Activated CD4-positive, alpha-beta T cell treated with anti-CD3 and anti-CD28 coated beads for 4 hours (primary cell): ENCODE measurements at places on chromosomes 4 and X.

DNA sequence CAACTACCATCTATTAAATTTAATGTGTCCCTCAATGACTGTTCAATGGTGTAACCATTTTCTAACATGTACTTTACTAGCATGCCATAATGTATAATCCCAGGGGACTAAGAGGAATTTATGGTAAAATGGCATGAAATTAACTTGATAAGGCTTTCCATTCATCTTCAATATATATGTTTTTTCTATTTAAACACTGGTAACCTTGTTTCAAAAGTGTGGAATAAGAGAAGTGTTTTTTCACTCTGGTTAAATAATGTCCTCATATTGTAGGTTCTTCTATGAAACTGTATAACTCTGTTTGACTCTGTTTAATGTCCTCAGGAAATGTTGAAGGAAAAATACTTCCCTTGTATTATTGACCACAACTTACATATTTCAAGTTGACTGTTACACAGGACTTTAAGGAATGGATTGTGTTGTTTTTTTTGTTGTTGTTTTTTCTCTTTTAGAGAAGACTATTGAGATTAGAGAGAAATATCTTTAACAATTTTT, 113.8 kb upstream of the ARSJ start:
- no peak for DNase-seq

DNA sequence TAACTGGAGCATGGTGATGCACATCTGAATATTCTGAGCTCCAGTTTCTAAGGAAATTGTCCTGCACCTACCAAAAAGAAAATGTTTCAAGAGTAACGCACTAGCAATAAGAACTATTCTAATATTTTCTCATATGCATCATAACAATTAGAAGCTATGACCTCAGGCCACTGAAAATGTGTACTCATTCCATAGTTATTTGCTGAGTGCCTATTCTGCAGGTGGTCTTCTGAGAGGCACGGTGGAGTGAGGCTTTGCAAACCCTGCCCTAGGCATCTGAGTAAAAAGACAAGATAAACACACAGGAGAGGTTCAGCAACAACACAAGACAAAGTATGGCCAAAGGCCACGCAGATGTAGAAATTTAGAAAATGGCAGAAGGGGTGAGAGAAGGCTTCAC, 23.7 kb downstream of the SLC10A6 start:
- no peak for DNase-seq

DNA sequence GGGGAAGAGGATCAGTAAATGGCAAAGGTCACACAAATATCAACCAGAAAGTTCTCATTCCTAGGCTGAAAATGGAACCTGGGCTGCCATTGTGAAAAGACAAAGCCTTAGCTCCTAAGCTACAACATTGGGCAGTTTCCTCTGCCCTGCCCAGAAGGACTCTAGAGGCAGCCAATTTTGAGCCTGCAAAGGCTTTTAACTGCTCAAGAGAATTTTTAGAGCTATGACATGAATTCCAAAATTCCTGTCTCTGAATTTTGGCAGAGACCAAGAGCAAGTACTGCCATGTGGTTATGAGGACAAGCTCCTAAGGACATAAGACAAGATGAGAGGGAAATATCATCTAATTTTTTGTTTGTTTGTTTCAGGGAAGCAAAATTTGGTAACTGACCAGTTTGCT, 29.6 kb upstream of the IGFBP7 start:
- no peak for DNase-seq

DNA sequence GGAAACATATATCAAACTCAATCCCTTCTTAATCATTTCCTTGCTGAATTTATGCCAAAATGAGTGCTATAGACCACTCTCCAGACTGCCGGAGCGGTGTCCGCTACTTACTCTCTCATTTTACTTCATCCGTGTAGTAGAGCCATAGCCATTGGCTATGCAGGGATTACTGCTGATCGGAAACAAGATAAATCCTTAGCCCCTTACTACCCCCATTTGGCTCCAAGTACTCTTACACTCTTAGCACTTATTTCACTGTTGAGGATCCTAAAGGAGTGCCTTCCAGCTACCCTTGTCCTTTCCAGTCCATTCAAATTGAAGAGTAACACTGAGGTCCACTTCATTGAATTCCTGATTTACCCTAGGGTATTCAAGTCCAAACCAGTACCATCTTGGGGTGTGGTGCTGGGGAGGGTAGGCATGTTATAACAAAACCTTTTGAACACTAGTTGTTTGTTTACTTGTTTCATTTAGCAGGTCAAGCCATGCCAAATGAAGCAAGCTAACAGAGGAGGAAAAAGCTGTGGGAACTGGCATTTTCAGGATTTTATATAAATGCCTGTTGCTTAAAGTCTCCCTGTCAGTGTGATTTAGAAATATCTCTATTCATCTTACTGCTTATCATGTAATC, 715.1 kb downstream of the FSTL5 start:
- DNase-seq: no peak

GRCh38 chrX:43813898-43814297, 68.4 kb downstream of the MAOB start:
- no peak for DNase-seq

- no peak for DNase-seq
These were observed 46.8 kb upstream of the SLC10A4 start for GRCh38 chr4:48436318-48436717.

- DNase-seq: no peak
These were observed 292.8 kb upstream of the ARSJ start for GRCh38 chr4:114272226-114272625.

- DNase-seq: no peak
These were observed 607.9 kb downstream of the ANKRD50 start for GRCh38 chr4:124104628-124105027.

DNA sequence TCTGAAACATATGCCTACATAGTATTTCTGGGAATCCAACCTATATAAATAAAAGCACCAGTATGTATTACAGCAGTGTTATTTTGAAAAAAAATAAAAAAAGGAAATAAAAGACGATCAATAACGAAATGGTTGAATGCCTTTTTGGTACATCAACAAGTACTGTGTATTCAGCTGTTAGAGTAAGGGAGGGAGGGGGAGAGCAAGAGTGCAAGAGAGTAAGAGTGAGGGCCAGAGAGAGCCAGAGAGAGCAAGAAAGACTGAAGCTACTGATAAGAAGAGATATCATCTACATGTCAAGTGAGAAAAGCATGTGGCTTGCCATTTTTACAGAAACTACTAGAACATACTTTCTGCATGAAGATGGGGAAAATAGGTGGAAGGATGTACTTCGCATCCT, 1.8 kb downstream of the SPIN4 start:
- no peak for DNase-seq

DNA sequence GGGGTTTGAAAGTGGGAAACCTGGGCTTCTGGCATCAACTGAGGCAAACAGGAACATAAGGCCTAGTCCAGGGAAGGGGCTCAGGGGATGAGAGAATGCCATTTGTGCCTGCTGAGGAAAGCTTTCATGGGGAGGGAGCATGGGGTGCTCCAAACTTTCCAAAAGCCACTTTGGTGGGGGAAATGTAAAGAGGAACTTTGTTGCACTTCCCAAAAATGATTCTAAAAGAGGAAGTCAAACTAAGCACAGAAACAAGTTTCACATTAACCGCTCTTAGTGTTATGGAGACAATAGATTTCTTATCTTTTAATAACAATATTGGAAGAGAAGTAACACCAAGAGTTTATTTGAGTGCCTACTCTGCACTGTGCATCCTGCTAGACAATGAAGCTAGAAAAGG, 32.3 kb downstream of the GAB3 start:
- no peak for DNase-seq

DNA sequence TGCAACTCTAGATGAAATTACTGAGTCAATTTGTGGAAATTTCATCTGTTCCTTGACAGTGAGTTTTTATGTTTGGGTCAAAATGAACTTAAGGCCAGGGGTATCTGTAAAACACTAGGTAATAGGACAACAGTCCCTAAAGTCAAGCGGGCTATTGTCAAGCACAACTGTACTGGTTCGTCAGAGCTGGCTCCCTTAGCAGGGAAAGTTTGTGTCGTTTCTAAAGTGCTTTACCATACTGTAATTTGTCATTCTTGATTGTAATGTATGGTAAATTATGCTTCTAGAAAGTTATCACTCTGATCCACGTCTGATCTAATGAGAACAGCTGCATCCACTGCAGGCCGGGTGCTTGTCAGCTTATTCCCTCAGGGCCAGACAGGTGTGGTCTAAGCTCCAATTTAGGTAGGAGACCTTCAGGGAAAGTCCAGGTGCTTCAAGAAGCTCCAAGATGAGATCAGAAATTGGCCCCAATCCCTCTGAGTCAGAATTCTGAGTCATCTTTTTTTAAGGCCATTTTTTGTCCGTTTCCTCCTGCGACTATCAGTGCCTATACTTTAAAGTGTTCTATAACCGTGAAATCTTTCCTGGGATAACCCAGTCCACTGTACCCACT, 92.2 kb downstream of the PALLD start:
- no peak for DNase-seq

DNA sequence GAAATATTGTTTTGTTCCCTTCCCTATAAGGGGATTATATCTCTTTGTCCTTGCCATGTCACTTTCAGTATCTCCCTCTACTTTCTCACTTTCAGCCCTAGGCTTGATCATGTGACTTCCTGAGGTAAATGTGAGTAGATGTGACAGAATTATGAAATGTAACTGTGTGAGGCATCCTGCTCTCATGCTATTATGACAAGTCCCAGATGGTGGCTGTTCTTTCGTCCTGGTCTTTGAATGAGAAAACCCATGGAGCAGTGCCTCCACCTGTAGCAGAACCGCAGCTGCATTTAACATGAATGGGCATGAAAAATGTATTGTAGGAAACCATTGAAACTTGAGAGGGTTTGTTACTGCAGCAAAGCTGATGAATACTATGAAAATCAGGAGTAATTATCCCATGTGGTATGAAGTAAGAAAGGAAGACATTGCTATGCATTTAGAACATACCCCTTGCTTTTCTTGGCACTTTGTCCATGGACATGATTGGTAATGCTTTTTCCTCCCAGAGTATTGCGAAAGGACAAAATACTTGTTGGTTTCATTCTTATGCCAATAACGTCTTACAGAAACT, 202.2 kb upstream of the GPRIN3 start:
- no peak for DNase-seq

DNA sequence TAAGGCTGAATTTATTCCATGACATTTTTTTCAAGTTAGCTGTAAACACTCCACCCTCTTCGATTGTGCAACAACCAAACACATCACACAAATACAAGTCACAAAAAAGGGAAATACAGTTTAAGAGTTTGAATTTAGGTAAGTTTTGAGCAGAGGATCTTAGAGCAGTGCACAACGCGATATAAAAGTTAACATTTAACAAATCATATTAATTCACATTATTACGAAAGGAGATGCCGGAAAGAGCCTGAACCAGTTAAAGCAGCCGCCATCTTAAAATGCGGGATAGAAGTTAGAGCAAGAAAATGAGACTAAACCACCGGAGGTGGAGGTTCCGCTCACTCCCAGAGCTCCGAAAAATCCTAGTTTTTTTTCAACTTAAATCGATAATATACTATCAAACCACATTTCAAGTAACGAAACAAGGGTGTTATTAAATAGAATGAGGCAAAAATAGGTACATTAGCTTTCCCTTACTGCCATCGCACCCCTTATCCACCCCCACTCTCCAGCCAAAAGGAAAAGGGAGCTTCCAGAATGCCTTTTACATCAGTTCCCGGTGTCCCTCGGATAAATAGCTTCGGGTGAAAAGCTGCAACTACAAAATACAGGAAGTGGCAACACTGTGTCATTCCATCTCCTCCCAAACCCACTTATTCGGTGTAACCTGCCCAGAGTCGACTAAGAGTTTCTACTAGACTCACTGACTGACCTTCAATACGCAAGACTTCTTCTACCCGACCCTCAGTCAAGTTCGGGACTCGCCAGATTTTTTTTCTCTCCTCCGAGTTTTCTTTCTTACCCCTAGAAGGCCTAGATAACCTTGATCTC, 1.9 kb downstream of the UBE2D3 start:
- DNase-seq: peak; percentile 20

DNA sequence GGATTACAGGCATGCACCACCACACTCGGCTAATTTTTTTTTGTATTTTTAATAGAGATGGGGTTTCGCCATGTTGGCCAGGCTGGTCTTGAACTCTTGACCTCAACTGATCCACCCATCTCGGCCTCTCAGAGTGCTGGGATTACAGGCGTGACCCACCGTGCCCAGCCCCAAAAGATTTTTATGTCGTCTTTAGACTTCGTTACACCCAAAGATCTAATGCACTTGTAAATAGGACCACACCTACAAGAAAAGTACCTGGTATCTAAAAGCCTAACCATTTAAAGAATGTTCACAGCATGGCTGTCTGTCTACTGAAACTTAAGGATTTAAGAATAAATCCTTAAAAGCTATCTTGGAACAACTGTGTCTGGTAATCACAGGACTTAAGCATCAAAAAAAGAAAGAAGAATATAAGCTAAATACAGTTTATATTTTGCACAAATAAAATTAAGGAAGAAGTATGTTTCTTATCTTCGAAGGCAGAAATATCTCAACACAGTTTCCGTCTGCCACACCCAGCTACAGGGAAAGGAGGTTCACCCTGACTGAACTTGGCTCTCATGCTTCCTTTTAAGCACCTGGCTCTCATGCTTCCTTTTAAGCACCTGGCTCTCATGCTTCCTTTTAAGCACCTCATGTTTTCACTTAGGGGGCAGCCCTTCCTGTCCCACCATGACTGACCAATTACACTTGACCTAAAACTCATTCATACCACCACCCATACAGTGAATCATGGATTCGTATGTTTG, 92.0 kb upstream of the STS start:
- no peak for DNase-seq

DNA sequence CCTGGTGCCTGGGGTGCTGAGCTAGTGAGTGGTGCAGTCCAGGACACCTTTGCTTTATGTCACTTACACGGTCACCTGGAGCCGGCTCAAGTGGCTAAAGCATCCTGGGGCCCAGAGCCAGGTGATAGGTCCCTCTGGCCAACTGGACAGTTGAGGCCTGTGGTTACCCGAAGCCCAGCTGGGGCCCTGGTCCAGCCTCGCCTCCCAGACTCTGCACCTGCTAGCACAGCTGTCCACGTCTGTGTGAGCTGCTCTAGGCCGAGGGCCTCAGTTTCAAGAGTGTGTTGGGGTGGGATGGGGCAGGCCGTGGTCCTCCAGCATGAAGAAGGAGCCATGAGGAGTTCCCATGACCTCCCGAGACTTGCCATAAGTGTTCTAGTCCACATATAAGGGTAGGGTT, 7.7 kb upstream of the ADD1 start:
- DNase-seq: no peak

GRCh38 chr4:27789773-27790172, 929.1 kb downstream of the STIM2 start:
- no peak for DNase-seq

DNA sequence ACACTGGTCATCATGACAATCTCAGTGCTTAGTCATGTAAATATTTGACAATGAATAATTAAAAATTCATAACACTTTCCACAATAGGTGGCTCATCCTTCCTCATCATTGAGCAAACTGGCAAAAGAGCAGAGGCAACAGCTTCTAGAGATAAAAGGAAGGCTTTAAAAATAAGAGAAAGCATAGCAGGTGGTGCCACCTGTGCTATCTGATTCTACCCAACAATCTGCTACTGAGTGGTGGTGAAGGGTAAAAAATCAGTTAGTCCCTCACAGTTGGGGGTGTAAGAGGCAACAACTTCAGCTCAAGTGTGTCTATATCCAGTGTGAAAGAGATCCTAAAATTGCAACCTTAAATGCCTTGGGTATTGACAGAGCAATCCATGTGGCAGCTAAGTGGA, 280.1 kb upstream of the PPARGC1A start:
- DNase-seq: no peak

GRCh38 chrX:21354725-21355124, 19.5 kb upstream of the CNKSR2 start:
- no peak for DNase-seq

GRCh38 chr4:38178392-38178995, 218.3 kb downstream of the PTTG2 start:
- no peak for DNase-seq

GRCh38 chrX:23031600-23031999, 31.8 kb downstream of the DDX53 start:
- DNase-seq: no peak

GRCh38 chr4:140102421-140102820, 51.6 kb downstream of the MAML3 start:
- DNase-seq: no peak
